ENCODE measurements at places on chromosomes 12 and 14.

DNA sequence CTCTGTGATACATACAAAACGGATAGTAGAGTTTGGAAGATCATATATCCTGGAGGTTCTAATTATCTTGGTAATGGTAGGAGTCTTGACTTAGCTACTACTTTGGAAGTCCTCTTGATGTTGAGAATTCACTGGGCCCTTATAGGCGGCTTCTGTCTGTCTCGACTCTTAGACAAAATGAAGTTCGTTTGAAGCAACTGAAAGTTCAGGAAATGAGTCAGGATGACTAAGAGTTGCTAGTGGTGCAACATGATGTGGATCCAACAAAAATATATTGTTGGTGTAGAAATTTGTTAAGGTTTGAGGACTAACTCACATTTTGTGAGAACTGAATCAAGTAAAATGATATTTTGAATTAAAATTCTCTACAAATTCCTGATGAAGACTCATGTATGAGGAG is 272.7 kb downstream of the AEBP2 start:
- peak overlapping the region; percentile 74 for H3K27ac ChIP-seq
- no peaks in the 10 kb centered on the region for H3K36me3 ChIP-seq
- peaks cover 23% of the 10 kb centered on the region for H3K4me1 ChIP-seq
- H3K27me3 ChIP-seq, result no peaks in the 10 kb centered on the region
- no peak overlapping the region for H3K4me3 ChIP-seq
- peak; percentile 41 for DNase-seq

GRCh38 chr14:59464486-59465315 is 479 bp downstream of the GPR135 start:
- H3K27me3 ChIP-seq, result no peaks in the 10 kb centered on the region
- DNase-seq, result no peak
- no peak overlapping the region for H3K27ac ChIP-seq
- H3K36me3 ChIP-seq, result peaks cover 80% of the 10 kb centered on the region

DNA sequence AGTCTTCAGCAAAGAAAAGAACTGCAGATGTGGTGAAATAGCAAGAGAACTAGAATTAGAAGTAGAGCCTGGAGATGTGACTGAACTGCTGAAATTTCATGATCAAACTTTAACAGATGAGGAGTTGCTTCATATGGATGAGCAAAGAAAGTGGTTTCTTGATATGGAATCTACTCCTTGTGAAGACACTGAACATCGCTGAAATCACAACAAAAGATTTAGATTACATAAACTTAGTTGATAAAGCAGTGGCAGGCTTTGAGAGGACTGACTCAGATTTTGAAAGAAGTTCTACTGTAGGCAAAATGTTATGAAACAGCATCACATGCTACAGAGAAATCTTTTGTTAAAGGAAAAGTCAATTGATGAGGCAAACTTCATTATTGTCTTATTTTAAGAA is 175.0 kb downstream of the KIF21A start:
- H3K4me3 ChIP-seq, result no peak overlapping the region
- no peaks in the 10 kb centered on the region for H3K36me3 ChIP-seq
- H3K27me3 ChIP-seq, result no peaks in the 10 kb centered on the region

DNA sequence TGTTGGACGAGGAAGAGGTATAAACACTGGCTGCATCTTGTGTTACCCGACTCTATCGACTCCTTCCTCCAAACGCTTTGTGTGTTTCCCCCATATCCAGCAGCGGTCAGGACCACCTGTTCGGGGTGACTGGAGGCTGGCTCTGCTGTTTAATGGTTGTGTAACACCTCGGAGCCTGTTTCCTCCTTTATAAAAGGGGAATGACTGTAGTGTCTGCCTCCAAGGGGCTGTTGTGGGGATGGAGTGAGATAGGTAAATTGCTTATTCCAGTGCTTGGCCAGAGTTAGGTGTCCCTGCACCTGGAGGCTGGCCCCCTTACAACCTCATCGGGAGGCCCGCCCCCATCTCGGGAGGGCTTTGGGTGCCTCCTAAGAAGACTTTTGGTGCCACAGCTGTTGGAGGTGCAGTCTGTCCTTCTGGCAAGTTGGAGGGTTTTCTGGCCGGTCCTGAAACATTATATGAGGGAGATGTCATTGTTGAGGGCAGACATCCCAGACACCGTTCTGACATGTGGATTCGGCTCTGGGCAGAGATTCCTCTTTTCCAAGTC is 1.1 kb downstream of the MLXIP start:
- H3K36me3 ChIP-seq, result peaks cover 18% of the 10 kb centered on the region
- H3K27me3 ChIP-seq, result no peaks in the 10 kb centered on the region
- H3K4me1 ChIP-seq, result peaks cover 69% of the 10 kb centered on the region
- DNase-seq, result no peak
- peak overlapping the region; percentile 5 for H3K27ac ChIP-seq
- peak overlapping the region; percentile 74 for H3K4me3 ChIP-seq

- DNase-seq, result no peak
- H3K4me1 ChIP-seq, result peaks cover 32% of the 10 kb centered on the region
- H3K27ac ChIP-seq, result no peak overlapping the region
These were observed 408.5 kb upstream of the RGS6 start for GRCh38 chr14:71523630-71524319.

- peaks cover 15% of the 10 kb centered on the region for H3K36me3 ChIP-seq
- no peak overlapping the region for H3K4me3 ChIP-seq
- H3K4me1 ChIP-seq, result peaks cover 19% of the 10 kb centered on the region
- H3K27me3 ChIP-seq, result no peaks in the 10 kb centered on the region
These were observed 65.9 kb downstream of the FOXN3 start for GRCh38 chr14:89351221-89351515.

DNA sequence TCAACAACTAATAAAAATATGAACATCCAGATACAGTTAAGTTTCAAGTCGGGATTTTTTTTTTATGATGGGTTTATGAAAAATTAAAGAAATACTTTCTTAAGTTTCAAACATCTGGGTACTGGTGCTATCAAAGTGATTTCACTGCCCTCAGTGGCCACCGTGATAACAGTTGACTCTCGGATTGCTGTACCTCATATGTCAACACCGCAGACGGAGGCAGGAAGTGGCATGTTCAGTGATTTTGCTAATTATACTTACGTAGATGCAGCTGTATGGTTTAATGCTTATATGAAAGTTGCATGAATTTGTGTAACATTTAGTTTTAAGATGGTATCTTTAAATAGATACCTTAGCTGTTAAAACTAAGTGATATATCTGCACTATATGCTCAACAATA is 20.8 kb upstream of the FBLN5 start:
- no peak overlapping the region for H3K4me3 ChIP-seq
- no peak overlapping the region for H3K27ac ChIP-seq
- no peaks in the 10 kb centered on the region for H3K4me1 ChIP-seq
- H3K36me3 ChIP-seq, result peaks cover 26% of the 10 kb centered on the region

DNA sequence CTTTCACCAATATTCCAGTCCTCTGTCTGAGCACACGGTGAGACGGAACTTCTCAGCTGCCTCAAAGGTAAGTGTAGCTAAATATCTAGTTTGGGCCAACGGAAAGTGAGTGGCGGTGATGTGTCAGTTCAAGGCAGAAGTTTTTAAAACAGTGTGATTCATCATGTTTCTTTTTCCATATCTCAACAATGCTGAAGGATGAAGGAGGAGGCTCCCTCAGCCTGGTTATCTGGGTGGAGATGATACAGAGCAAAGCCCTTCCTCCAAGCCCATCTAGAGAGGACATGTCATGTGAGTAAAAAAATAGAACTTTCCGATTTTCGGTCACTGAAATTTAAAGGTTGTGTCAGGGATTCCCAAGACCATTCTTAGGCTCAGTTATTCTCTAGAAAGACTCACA is 13.1 kb upstream of the ANP32D start:
- H3K27ac ChIP-seq, result no peak overlapping the region
- no peak for DNase-seq
- no peak overlapping the region for H3K4me3 ChIP-seq
- H3K36me3 ChIP-seq, result no peaks in the 10 kb centered on the region

- H3K27ac ChIP-seq, result no peak overlapping the region
- no peaks in the 10 kb centered on the region for H3K27me3 ChIP-seq
- no peak for DNase-seq
- no peaks in the 10 kb centered on the region for H3K4me1 ChIP-seq
- no peak overlapping the region for H3K4me3 ChIP-seq
These were observed 314.9 kb downstream of the TMEM121 start for GRCh38 chr14:105841022-105842009.

- H3K4me3 ChIP-seq, result no peak overlapping the region
- DNase-seq, result no peak
- H3K27ac ChIP-seq, result no peak overlapping the region
- H3K4me1 ChIP-seq, result no peaks in the 10 kb centered on the region
- H3K36me3 ChIP-seq, result no peaks in the 10 kb centered on the region
These were observed 27.8 kb downstream of the TOGARAM1 start for GRCh38 chr14:44989497-44990440.

DNA sequence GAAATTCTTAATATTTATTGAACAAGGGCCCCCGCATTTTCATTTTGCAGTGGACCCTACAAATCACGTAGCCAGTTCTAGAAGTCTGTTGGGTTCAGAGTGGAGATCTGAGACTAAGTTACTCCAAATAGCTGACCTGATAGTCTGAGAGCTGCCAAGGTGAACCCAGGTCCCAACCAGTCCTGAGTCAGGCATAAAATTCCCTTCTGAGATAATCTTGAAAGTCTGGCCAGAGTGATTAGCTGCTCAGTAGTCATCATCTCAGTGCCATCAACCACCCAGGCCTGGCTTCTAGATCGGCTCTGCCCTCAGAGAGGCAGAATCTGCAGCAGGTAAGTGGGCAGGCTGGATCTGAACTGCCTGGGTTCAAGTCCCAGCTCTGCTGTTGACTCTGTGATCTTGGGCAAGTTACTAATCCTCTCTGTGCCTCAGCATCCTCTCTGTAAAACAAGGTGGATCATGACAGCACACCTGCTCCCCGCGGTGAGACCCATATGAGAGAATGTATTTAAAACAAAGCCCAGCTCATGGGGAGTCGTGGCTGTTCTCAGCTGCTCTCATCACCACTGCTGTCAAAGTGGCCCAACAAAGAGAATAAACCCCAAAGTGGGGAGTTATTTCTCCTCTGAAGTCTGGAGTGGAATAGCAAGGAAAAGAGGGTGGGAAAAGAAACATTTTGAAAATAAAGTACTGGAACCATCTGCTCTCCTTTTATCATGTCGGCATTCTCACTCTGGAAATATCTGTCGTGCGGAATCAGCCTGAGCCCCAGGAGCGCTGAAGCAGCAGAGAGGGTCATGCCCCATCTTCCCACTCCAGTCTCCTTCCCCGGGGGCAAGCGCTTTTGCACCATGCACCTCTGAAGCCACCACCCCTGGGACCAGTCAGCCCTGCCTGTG is 193.3 kb downstream of the DPF3 start:
- H3K4me3 ChIP-seq, result no peak overlapping the region
- no peak overlapping the region for H3K27ac ChIP-seq
- no peak for DNase-seq
- H3K4me1 ChIP-seq, result no peaks in the 10 kb centered on the region
- no peaks in the 10 kb centered on the region for H3K27me3 ChIP-seq

DNA sequence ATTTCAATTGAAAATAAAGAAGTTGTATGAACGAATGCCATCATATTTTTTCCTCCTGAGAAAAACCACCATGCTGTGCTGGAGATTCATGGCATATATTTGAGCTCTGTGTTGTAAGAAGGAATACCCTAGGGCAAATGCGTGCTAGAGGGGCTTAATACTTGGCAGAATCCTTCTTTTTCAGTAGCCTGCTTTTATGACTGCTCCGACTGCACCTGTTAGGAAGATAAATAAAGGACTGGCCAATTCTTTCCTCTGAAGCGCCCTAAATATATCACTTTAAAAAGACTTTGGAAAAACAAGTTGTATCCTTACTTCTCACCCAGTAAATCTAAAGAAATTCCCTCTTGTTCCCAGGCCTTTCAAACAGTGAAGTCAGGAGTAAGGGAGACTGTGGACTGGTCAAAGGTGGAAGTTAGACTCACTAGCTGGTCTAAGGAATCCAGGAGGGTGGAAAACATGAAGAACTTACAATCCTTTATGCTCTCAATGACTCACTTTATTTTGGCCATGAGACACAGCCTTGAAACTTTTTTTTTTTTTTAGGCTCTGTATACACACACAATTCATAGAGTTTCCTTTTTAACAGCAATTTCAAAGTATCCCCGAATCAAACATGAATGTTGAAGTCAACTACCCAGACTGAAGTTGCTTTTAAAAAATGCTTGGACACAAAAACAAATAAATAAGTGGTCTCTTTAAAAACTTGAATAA is 5.2 kb downstream of the MYBPC1 start:
- no peak overlapping the region for H3K4me3 ChIP-seq
- H3K27me3 ChIP-seq, result no peaks in the 10 kb centered on the region
- H3K4me1 ChIP-seq, result no peaks in the 10 kb centered on the region
- no peak overlapping the region for H3K27ac ChIP-seq
- no peak for DNase-seq

- no peaks in the 10 kb centered on the region for H3K36me3 ChIP-seq
- peaks cover 3% of the 10 kb centered on the region for H3K4me1 ChIP-seq
- H3K27ac ChIP-seq, result no peak overlapping the region
These were observed 208.2 kb downstream of the DAD1 start for GRCh38 chr14:22380571-22381407.

- H3K27me3 ChIP-seq, result no peaks in the 10 kb centered on the region
- no peak for DNase-seq
- no peaks in the 10 kb centered on the region for H3K4me1 ChIP-seq
- H3K36me3 ChIP-seq, result no peaks in the 10 kb centered on the region
These were observed 217.8 kb downstream of the TMEM117 start for GRCh38 chr12:44053549-44054127.

DNA sequence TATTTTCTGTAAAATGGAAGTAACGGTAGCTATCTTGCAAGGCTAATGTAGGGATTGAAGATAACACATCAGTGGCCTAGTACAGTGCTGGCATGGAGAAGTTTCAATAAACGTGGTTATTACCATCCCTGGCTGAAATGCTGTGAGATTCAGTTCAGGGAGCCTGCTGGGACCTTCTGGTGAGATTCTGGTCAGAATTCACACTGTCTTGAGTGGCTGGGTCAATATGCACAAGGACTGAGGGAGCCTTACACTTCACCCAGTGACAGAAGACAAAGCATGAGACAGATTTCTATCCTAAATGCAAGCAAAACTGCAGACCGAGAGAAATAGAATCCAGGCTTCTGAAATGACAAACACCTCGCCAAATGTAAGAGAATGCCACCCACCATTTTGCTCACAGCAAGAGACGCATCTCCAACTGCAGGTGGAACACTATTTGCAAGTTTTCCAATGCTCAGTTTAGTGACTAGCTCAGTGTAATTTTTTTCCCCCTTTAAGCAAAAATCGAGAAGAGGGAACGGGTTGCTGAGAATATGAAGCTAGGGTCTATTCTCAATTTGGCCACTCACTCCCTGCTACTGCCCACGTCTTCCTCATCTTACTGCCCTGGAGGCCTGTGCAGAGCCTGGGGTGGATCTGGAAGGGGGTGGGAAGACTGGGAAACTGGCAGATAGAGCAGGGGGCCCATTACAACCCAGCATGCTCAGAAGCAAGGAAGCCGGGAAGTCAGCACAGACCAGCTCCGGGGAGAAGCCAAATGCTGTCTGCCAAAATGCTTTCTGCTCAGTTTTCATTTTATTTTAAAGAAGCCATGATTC is 201.3 kb downstream of the TTC7B start:
- no peaks in the 10 kb centered on the region for H3K4me1 ChIP-seq
- no peak overlapping the region for H3K4me3 ChIP-seq
- H3K27ac ChIP-seq, result no peak overlapping the region

DNA sequence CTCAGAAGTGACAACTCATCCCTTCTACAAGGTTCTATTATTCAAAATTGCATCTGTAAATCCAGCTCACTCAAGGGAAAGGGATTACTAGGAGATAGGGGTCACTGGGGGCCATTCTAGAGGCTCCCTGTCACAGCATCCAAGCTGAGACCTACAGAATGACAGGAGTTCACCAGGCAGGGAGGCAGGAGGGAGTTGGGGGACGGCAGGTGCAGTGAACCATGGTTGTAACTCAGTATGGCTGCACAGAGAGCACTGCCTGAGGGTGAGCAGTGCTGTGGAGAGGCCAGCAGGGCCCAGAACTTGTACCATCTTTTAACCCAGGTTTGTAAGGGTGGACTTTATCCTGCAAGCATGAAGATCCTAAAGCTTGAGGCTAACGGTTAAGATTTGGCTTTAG is 37.9 kb upstream of the SINHCAF start:
- DNase-seq, result no peak
- H3K27ac ChIP-seq, result no peak overlapping the region
- H3K4me3 ChIP-seq, result no peak overlapping the region
- H3K27me3 ChIP-seq, result no peaks in the 10 kb centered on the region
- peaks cover 13% of the 10 kb centered on the region for H3K4me1 ChIP-seq
